RWPE2 (cell line): ENCODE measurements at places on chromosomes 5 and 9.

- peaks cover 9% of the 10 kb centered on the region for H3K36me3 ChIP-seq
- no peak for DNase-seq
- H3K27me3 ChIP-seq: no peaks in the 10 kb centered on the region
- no peak overlapping the region for H3K27ac ChIP-seq
Observed at GRCh38 chr9:37253377-37253937, 133.1 kb downstream of the ZCCHC7 start.

- no peaks in the 10 kb centered on the region for H3K27me3 ChIP-seq
- no peak overlapping the region for H3K4me3 ChIP-seq
- peaks cover 38% of the 10 kb centered on the region for H3K4me1 ChIP-seq
- H3K27ac ChIP-seq: no peak overlapping the region
Observed at GRCh38 chr5:125042261-125042890, 295.9 kb upstream of the ZNF608 start.

DNA sequence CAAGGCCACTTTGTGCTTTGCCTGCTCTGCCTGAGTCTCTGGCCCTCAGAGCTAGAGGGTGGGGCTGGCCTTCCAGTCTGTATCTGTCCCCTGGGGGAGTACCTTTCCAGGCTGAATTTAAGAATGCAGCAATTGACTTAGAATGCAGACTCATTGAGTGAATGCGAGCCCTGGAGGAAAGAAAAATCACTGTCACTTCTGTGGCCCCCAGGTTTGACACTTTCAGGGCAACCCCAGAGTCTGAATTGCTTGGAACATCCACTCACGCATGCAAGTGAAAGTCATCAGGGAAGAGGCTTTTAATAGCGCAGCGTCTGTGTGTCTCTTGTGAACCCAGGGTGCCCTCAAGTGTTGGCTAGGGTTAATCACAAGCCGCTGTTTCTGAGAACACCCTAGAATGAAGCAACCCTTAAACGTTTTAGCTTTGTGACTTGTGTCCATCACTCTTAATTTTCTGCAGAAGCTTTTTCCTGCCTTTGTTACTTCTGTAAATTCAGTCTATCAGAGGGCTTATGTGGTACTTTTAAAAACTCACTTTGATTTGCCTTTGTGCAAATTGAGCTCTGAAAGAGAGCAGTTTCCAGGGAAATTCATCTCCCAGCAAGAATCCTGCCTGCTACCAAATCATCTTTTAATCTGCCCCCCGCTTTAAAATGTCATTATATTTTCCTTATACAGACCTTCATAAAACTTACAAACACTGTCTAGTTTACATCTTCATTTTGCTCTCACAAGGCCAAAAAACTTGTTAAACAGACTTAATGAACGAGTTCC lies 146.8 kb upstream of the IQGAP2 start:
- no peak overlapping the region for H3K4me3 ChIP-seq
- H3K27me3 ChIP-seq: peaks cover 9% of the 10 kb centered on the region
- no peak for DNase-seq
- H3K4me1 ChIP-seq: no peaks in the 10 kb centered on the region
- H3K36me3 ChIP-seq: no peaks in the 10 kb centered on the region

DNA sequence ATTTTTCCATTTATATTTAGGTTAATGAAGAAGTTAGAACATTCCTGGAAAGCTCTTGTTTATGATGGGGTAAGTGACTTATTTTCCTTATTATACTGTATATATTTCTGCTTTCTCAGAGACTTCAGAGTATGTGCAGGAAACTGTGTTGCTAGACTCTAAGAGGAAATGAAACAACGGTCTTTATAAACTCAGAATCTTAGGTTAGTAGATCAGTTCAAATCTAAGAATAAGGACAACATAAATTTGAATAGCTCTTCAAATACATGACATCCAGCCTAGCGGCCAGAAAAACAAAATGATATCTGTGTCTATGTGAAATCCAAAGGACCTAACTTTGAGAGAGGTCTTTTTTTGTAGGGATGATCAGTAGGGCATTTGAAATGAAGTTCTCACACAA lies 94.3 kb downstream of the PRKACG start:
- no peaks in the 10 kb centered on the region for H3K4me1 ChIP-seq
- H3K4me3 ChIP-seq: no peak overlapping the region
- H3K36me3 ChIP-seq: no peaks in the 10 kb centered on the region
- H3K27me3 ChIP-seq: no peaks in the 10 kb centered on the region

DNA sequence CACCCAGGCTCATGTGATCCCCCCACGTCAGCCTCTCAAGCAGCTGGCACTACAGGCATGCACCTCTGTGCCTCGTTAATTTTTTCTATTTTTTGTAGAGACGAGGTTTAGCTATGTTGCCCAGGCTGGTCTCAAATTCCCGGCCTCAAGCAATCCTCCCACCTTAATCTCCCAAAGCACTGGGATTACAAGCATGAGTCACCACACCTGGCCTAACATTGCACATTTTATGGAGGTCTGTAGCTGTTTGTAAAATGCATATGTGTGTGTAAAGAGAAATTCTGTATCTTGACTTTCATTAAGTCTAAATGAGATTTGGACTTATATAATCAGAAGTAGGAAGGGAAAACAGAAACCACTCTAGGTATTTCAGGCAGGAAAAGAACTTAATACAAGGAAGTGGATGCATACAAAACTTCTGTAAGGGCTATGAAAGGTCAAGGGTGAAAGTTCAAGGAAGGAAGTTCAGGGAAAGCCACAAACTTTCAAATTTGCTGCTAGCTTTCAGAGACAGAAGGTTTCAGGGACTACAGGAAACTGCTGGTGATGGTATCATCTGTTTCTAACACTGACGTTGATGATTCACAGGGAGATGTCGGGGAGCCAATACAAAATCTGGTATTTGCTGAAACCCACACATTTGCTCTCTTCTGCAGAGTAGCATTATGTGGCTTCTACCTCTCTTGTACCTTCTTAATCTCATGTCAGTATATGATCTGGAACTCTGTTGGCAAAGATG lies 209.4 kb downstream of the PIK3R1 start:
- no peak for DNase-seq
- H3K27ac ChIP-seq: peak overlapping the region; percentile 77
- H3K4me1 ChIP-seq: peaks cover 16% of the 10 kb centered on the region
- H3K27me3 ChIP-seq: no peaks in the 10 kb centered on the region

DNA sequence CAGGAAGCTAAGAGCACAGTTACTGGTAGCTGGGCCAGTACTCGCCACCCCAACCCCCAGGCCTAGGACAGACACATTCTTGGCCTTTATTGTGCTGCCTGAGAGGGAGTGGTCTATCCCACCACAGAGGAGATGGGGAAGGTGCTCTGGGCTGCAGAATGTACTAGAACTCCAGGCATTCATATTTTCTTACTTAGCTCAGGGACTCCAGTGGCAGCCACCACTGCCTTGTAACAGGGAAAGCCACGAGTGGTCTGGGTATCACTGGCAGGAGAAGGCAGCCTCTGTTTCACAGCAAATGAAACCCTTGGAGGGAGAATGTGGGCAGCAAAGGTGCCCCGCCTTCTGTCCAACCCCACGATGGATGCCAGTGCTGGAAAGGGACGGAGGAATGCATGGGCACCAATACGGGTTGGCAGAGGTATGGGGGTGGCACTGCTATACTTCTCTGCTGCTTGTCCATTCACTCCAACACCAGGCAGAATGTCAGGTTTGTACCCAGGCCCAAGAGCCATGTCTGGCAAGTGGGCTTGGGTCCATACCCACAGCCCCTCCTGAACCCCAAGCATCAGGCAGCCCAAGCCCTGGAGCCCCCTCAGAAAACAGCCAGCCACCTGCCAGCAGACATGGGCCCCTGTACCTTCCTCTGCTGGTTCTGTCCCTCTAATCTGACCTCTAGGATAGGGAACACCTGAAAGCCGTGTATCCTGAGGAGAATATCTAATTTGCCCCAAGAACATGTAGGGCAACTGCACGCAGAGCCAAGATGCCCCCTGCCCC lies 4.6 kb downstream of the SEPTIN8 start:
- H3K27ac ChIP-seq: no peak overlapping the region
- H3K36me3 ChIP-seq: peaks cover 2% of the 10 kb centered on the region
- H3K27me3 ChIP-seq: no peaks in the 10 kb centered on the region

GRCh38 chr5:38364825-38365224 lies 106.5 kb downstream of the EGFLAM start:
- no peak overlapping the region for H3K4me3 ChIP-seq
- H3K36me3 ChIP-seq: no peaks in the 10 kb centered on the region
- H3K27ac ChIP-seq: no peak overlapping the region
- DNase-seq: no peak
- peaks cover 35% of the 10 kb centered on the region for H3K27me3 ChIP-seq

GRCh38 chr5:158485047-158485446 lies 614.7 kb downstream of the EBF1 start:
- no peaks in the 10 kb centered on the region for H3K4me1 ChIP-seq
- no peak for DNase-seq
- H3K27ac ChIP-seq: no peak overlapping the region
- no peaks in the 10 kb centered on the region for H3K27me3 ChIP-seq

GRCh38 chr9:130810609-130811136 lies 24.4 kb upstream of the ABL1 start:
- no peak overlapping the region for H3K27ac ChIP-seq
- no peaks in the 10 kb centered on the region for H3K36me3 ChIP-seq
- H3K4me3 ChIP-seq: no peak overlapping the region
- peaks cover 10% of the 10 kb centered on the region for H3K4me1 ChIP-seq
